ENCODE measurements at places on chromosomes 7 and 10. TPM values are rescaled to one million over a fixed set of nuclear protein-coding genes. Genes with fewer than 3 reads are reported as not detected.
A peak's percentile ranks its signal among the peaks of the same experiment; 100 is the strongest.

DNA sequence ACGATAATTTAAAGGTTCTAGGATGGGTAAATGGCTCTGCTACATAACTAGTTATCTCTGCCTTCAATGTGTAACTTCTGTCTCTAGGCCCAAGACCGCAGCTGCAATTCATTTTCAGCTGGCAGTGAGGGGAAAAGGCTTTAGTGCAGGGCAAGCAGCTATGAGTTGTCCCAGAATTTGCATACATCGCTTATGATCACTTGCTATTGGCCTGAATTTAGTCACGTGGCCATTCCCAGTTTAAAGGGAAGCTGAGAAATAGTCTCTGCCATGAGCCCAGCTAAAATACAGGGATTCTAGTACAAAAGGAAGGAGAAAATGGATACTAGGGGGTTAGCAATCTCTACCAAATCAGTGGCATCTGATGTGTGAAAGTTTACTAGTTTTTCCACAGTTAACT, 145.8 kb upstream of the IMMP2L start:
- DNase-seq = no peak

GRCh38 chr7:140674899-140675701, 2.4 kb downstream of the ADCK2 start:
- peak; percentile 30 for DNase-seq

GRCh38 chr10:34912771-34913170, 97.7 kb upstream of the PARD3 start:
- no peak for DNase-seq

Gene SPDYE16
- total RNA-seq = 0.90 TPM

DNA sequence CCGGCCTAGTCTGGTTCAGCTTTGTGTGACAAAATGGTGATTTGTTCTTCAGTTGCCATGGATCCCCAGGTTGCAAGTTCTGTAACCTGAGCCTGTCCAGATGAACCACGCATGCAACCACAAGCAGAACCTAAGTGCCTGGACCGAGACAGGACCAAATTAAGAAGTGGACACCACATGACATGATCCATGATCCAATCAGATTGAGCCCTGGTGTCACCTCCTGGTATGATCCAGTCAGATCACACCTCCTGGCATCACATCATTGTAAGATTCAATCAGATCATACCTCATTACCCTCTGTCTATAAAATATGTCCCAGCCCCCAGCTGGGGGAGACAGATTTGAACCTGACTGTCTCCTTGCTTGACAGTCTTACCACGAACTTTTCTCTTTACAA, 70.0 kb downstream of the MALSU1 start:
- DNase-seq = no peak

Gene HYAL4
- not detected for total RNA-seq

- no peak for DNase-seq
Measured at GRCh38 chr7:120806669-120807068, 51.3 kb downstream of the TSPAN12 start.

DNA sequence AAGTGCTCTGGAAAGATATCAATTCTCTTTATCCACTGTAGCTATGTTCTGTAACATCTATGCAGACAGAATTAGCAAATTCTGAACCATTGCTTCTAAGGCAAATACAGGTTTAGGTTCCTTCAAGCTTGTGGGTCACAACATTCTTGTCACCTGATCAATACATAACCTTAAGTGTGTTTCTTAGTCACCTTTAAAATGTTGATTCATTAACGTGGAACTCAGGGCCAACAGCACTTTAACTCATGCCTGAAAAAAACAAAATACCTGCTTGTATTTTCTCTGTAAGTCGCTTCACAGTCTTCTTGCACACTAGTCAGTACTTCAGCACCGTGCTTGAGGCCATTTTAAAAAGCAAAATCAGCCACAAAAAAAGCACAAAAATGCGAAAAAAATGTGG, 35.2 kb upstream of the TRIL start:
- no peak for DNase-seq

GRCh38 chr7:51471981-51472296, 155.3 kb upstream of the COBL start:
- no peak for DNase-seq

Gene SFTPA1
- 11,191 TPM for total RNA-seq

DNA sequence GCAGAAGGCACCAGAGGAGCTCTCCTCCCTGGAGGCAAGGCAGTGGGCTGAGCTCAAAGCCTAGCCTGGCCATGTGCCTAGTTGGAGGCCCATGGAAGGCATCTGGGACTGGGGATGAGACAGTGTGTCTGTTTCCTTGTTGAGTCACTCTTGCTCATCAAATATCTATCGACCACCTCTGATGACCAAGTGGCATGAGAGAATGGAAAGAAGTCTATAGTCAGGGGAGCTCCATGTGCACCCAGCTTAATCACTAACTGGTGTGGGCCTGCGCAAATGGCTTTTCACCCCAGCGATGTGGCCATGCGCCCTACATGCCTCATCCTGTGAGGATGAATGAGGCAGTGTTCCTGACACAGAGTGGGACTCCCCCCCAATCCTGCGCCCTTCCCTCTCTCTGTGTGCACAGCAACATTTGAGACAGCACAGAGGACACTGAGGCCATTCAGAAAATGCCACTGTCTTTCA, 229.9 kb downstream of the RPS24 start:
- peak; percentile 41 for DNase-seq

DNA sequence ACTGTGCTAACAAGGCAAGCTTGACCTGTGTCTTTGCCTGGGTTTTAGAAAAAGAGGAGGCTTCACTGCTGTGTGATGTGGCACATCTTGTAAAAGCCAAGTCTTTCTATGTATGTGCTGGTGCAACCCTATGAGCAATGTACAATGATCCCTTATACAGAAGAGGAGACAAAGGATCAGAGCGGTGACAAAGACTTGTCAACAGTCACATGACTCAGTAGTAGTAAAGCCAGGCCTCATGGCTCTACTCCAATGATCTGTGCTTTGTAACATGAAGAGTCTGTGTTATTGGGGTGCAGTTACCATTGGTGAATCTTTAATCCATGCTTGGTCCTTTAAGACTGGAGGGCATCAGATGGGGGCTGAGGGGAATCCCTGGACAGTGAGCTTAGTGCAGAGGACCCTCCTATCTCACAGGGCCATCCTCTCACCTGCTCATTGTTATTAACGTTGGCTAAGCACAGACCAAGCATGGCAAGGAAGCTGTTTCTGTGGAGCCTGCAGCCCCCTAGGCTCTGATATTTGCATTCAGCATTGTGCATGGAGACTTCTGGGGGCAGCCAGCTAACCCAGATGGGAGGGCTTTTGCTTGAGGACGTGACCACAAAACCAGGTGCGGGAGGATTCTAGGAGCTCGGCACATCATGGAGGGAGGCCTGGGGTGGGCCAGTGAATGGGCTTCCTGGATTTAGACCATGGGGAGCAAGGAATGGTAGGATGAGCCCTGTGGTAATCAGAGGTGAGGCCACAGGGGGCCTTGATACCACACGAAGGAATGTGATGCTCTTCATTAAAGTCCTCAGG, 308.8 kb upstream of the ZNF32 start:
- DNase-seq = peak; percentile 21

Gene ADRB1
- total RNA-seq = 18.6 TPM

Gene BHLHA15
- 0.81 TPM for total RNA-seq

DNA sequence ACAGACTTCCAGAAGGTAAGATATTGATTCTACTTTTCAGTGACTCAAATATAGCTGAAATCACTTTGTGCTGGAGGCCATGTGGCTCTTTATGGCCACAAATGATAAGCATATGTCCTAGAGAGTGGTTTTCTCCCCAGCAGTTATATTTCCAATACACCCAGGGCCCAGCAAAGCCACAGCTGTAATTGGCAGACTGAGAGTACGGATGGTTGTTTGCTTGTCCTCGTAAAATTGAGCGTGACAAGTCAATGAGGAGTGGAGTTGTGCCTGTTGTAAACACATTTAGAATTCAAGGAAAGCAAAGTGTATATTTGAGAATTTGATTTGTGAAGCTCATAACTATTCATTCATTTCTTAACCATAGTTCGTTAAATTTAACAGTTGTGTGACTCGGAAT, 201.8 kb downstream of the LHFPL3 start:
- no peak for DNase-seq

GRCh38 chr10:34181553-34182300, 633.4 kb downstream of the PARD3 start:
- DNase-seq = no peak

DNA sequence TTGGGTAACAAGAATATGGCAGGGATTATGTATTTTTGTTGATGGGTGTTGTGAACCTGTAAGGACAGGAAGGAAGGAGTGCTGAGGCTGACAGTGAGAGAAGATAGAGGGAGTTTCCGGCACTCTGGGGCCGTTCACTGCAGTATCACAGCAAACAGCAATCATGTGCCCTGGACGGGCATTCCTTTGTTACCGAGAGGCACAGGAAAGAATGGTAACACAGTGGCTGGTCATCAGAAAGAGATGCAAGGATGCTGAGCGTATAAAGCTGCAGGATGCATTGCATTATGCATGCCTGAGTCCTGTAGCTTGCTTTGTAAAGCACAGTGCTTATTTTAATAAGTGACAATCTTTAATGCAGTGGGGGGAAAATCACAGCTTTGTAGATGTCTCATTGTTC, 286.8 kb downstream of the RPS24 start:
- DNase-seq = no peak

Gene CELF2
- total RNA-seq = 110 TPM

DNA sequence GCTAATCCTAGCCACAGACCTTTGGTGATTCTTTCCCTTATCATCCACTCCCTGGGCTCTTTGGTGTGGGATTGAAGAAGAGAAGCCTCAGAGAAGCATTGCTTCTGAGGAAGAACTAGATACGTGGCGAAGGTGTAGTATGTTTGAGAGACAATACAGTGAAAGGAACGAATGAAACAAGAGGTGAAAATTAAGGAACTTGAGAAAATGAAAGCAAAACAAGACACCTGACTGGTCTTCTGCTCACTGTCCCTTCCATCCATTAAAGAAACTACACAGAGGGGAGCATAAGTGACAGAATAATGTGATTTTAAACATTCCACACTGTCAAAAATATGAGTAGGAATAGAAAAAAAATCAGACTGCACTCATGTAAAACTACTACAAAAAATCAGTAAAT, 219.6 kb upstream of the NPSR1 start:
- no peak for DNase-seq

DNA sequence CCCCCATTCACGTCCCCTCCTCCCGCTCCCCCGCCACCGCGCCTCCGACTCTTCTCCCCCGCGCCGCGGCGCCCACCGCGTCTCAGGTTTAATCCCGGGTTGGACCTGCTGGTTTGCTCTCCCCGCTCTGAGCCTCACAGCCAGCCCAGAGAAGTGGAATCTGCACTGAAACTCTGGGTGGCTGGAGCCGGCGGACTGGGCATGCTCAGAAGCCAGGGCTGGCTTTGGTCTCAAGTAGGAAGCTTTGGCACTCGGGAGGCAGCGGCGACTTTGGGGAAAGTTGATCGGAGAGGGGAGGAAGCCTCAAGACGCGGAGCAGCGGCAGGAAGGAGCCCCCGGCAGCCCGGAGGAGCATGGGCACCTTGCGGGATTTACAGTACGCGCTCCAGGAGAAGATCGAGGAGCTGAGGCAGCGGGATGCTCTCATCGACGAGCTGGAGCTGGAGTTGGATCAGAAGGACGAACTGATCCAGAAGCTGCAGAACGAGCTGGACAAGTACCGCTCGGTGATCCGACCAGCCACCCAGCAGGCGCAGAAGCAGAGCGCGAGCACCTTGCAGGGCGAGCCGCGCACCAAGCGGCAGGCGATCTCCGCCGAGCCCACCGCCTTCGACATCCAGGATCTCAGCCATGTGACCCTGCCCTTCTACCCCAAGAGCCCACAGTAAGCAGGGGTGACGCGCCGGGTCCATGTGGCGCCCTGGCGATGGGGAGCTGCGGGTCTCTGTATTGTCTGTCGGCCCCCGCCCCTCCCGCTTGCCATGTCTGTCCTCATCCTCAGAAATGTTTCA, at the start of gene PRKG1:
PRKG1 (plus strand) TSS at position 250 of the 791 bp plus-strand sequence.
- DNase-seq = peak; percentile 89

Gene ETV1
- total RNA-seq = 110 TPM

GRCh38 chr7:106337754-106338153, 53.0 kb upstream of the NAMPT start:
- DNase-seq = no peak

GRCh38 chr7:130486954-130487436, 4.9 kb upstream of the MEST start:
- DNase-seq = no peak

DNA sequence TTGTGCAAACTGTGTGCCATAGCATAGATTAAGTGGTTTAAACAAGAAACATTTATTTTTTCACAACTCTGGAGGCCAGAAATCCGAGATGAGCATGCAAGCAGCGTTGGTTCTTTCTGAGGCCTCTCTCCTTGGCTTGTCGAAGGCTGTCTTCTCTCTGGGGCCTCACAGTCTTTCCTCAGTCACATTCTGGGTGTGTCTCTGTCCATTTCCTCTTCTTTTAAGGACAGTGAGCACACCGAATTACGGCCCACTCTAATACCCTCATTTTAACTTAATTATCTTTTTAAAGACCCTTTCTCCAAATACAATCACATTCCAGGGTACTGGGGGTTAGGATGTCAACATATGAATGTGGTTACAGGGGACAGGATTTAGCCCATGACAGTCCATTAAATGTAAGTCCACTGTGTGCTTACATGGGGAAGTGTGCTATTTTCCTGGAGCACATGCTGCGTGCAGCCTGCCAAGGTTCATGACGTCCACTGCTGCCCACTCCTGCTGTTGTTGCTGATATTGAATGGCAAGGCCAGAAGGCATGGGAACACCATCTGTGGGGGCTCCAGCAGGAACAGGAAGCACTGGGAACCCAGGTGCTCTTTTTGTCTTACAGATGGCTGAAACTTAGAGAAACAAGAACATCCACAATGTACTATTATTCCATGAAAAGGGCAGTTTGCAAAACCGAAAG, 365.5 kb downstream of the GALNT17 start:
- DNase-seq = no peak

Gene CCDC3
- 10.2 TPM for total RNA-seq

DNA sequence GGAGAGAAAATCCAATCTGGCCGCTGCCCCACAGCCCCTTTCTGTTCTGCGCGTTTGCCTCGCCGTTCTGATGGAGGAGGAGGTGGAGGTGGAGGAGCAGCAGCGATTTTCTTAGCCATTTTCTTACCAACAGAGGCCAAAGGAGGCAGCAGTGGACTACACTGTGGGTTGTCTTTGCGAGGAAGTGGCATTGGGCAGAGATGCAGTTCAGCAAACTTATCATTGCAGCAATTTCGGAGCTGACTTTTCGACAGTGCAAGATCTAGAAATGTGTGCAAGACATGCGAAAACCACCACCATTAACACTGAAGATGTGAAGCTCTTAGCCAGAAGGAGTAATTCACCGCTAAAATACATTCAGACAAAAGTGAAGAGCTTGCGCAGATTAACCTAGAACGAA, 1.9 kb upstream of the ARL4A start:
- no peak for DNase-seq

DNA sequence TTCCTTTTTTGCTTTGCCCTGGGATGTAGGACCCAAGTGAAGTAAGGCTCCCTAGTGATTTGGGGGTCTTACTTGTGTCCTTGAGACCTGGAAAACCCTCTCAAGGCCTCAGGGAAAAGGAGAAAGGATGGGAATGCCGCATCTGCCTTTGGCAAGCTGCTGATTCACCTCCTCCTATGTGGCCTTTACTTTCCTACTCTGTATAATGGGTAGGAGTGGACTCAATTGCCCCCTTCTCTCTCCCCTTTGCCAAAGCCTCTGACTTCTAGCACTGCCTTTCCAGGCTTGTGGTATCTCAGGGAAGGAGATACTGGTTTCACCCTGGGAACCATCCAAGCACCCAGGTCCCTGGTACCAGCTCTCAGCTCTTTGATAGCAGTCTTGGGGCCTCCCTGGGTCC, 35.4 kb downstream of the UNC5B start:
- no peak for DNase-seq
